ENCODE measurements at places on chromosomes 1 and 21.

GRCh38 chr1:234372011-234372757, 1.1 kb upstream of the COA6 start:
- no peak for DNase-seq

DNA sequence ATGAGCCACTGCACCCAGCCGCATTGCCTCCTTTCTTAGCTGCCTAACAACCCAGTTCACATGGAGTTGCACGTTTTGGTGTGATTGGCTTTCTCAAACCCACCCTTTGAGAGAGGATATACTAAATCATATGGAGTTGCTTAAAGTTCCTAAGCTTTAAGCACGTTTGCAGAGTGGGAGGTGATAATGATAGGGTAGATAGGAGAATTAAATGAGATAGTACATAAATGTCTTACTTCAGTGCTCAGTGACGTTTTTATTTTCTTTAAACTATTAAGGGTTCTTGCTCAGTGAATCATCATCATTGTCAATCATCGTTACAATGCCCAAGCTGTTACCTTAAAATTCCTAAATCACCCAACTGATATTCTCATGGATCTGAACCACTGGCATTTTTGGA, 2.9 kb upstream of the SH3D21 start:
- DNase-seq = no peak

GRCh38 chr1:227961651-227962466, 14.1 kb upstream of the WNT9A start:
- no peak for DNase-seq

GRCh38 chr1:32623775-32624174, 26.6 kb downstream of the ZBTB8OS start:
- DNase-seq = no peak

DNA sequence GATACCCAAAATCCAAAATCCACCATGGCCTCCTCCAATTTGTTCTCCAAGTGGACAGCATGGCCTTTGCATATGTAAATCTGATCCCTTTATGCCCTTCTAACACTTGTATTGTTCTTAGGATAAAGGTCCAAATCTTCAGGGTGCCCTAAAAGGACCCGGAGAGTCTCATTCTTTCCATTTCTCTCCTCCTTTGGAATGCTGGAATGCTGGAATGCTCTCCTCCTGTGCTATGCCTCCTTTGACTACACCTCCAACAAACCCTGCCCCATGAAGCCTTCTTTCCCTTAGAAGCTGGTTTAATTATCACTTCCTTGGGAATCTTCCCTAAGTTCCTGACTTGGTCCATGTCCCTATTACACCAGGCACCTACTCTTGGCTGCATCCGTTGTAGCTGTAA, 484.8 kb upstream of the RUNX1 start:
- DNase-seq = no peak

GRCh38 chr1:42675467-42675866, 6.8 kb upstream of the YBX1 start:
- no peak for DNase-seq

GRCh38 chr1:53572815-53573173, 113.6 kb downstream of the DMRTB1 start:
- no peak for DNase-seq

DNA sequence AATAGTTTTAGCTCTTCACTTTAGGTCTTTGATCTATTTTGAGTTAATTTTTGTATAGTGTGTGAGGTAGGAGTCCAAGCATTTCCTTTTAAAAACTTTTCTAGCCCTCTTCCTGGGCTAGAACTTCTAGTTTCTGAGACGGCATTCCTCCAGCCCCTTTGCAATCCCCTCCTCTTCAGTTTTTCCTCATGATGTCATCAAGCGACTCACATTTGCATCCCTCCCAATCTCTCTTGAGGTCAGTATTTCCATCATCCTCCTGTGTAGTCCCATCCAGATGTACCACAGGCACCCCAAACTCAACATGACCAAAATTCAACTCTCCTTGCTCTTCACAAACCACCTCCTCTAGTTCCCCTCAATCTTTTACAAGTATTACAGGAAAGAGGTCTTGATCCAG, 10.7 kb downstream of the HMGN2 start:
- DNase-seq = no peak

DNA sequence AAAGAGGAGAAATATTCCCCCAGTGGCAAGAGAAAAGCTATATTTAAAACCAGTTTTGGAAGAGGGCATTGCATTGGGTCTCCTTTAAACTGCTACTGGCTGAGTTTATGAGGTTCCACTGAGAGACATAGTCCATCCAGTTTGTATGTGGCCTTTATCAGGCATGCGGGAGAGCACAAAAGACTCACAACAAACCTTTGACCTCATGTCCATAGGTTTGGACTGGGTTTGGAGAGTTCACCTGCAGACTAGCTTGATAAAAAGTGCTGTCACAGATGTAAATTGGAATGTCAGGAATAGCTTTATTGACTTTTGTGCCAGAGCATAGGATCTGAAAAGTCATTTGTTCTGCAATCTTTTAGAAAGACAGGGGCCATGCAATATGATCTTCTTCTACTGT, 131.0 kb upstream of the NRIP1 start:
- DNase-seq = no peak

GRCh38 chr1:8154621-8155052, 128.5 kb upstream of the ERRFI1 start:
- no peak for DNase-seq

GRCh38 chr21:32956061-32956656, 69.6 kb upstream of the OLIG2 start:
- DNase-seq = no peak

- no peak for DNase-seq
Measured at GRCh38 chr21:31546443-31547170, 112.9 kb upstream of the SOD1 start.

GRCh38 chr1:198811449-198811848, 172.6 kb downstream of the PTPRC start:
- DNase-seq = no peak

GRCh38 chr1:151147132-151147503, 687 bp upstream of the SEMA6C start:
- no peak for DNase-seq

GRCh38 chr1:52697795-52698674, at the start of gene COA7:
Gene COA7, minus strand, starts transcription at chr1:52698347. Its CDS starts 21 bp downstream, at chr1:52698326.
- peak; percentile 59 for DNase-seq

- no peak for DNase-seq
Measured at GRCh38 chr1:9186082-9186859, 48.3 kb upstream of the H6PD start.
